ENCODE measurements at places on chromosomes 12 and 14. TPM values are rescaled to one million over a fixed set of nuclear protein-coding genes. Genes with fewer than 3 reads are reported as not detected.

Gene SRRM4
- not detected for total RNA-seq

Gene GYS2
- not detected for total RNA-seq

Gene TBC1D30
- total RNA-seq: 1.8 TPM

Gene PGF
- total RNA-seq: 3.5 TPM

Gene AQP5
- not detected for total RNA-seq

Gene TGFB3
- total RNA-seq: 1.4 TPM

Gene MYF5
- not detected for total RNA-seq

Gene CCDC63
- not detected for total RNA-seq

Gene DHH
- not detected for total RNA-seq

Gene PRB2
- total RNA-seq: not detected

Gene KCNMB4
- 0.18 TPM for total RNA-seq

All from A549 treated with CpdA at 1 μM for 4 hours (cell line).